CD4-positive, alpha-beta T cell treated with Interferon gamma for 1 hour (primary cell): ENCODE measurements at places on chromosomes 2 and 18.

DNA sequence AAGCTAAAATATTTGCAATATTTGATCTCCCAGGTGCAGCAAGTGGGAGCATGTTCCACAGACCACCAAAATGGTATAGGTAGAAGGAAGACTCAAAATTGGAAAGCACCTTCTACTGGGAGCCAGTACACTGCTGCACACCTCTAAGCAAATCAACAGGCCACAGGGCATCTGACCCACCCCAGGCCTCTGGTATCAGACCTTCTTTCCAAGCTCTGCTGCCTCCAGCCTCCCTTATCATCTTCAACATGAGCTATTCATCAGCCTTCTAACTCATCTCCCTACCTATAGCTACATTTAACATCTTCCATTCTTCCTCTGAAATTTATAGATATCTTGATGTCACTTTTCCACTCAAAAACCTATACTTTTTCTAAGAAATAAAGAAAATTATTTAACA lies 294.8 kb downstream of the ZEB2 start:
- no peak for DNase-seq

DNA sequence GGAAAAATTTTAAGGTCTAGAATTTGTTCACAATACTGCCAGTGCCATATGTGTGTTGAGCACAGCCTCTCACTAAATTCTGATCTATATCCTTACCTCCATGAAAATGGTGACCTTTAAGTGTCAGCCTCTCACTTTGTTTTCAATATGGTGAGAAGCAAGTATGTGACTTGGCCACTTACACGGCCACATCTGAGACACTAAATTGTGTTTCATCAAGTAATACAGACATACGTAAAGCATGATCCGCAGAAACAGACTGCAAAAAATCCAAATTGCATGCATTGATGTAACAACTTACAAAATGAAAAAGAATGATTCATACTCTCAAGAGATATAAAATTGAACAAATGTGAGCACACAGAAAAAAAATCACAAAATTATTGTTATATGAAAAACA lies 55.2 kb upstream of the UGP2 start:
- no peak for DNase-seq

DNA sequence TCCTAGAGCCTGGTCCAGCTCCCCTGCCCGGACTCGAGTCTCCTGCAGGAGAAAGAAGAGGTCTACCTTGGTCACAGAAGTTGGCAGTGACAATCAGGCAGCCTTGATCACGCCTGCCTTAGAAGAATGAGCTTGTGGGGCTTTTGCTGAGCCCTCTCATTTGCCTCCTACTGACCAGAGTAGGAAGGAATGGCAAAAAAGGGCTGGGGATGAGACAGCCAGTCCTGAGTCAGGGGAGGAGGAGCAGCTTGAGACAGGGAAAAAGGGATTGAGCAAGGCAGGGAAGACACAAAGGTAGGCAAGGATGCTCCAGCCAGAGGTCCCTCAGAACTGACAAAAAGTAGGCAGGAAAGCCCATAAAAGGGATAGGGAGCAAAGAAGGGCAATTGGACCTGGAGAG lies 6.0 kb downstream of the WDR54 start:
- no peak for DNase-seq

- no peak for DNase-seq
Measured at GRCh38 chr2:217071416-217071815, 211.6 kb upstream of the TNP1 start.

DNA sequence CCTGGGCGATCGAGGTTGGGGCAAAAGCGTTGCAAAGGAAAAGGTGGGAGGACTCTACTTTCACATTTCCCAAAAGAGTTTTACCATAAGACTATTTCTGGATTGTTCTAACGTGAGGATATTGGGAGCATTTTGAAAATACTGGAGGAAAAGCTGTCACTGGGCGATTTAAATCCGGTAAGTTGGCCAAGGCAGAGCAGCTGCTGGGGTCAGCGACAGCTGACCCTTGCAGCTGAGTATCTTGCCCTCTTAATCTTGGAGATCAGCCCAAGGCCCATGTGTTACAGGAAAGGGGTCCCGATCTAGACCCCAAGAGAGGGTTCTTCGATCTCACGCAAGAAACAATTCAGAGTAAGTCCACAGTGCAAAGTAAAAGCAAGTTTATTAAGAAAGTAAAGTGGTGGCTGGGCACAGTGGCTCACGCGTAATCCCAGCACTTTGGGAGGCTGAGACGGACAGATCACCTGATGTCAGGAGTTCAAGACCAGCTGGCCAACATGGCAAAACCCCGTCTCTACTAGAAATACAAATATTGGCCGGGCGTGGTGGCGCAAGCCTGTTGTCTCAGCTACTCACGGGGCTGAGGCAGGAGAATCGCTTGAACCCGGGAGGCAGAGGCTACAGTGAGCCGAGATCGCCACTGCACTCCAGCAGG lies 964 bp upstream of the ST3GAL5 start:
- DNase-seq, result no peak

GRCh38 chr2:23566241-23567142 lies 181.5 kb downstream of the KLHL29 start:
- DNase-seq, result no peak

- DNase-seq, result no peak
Measured at GRCh38 chr2:73899801-73900336, 7.1 kb downstream of the ACTG2 start.

DNA sequence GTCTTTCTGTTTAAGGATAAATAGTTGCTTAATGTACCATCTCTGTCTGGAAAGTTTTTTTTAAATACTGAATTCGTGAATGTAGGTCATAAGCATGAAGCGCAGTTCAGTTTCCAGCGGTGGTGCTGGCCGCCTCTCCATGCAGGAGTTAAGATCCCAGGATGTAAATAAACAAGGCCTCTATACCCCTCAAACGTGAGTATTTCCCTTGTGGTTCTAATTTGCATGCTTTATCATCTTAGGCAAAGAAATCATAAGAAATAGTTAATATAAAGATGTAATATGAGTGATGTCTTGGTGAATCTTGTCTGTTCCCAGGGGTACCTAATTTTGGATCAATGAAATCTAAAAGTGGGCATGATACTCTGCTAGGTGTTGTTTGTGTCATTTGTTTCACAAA lies 1.5 kb downstream of the NDC80 start:
- DNase-seq, result no peak

- DNase-seq, result no peak
Measured at GRCh38 chr18:13258921-13259320, 40.4 kb downstream of the LDLRAD4 start.

GRCh38 chr2:136065907-136066306 lies 52.0 kb downstream of the CXCR4 start:
- DNase-seq, result no peak

DNA sequence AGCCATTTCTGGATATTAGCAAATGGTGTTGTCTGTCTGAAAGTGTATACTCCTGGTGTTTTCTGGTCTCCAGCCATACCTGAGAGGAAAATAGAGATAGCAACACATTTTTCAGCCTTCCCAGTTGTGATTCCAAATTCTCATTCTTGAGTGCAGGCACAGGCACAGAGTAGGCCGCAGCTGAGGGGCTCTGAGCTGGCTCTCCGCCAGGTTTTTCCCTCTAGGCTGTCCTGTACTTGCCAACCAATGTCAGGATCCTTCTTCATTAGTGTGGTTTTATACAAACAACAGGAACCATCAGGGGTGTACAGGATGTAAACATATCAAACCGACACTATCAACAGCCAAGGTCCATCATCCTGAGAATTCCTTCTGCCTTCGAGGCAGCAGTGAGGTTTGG lies 1733.6 kb upstream of the CELF4 start:
- DNase-seq, result no peak

- no peak for DNase-seq
Measured at GRCh38 chr2:175865716-175866115, 136.4 kb downstream of the LNPK start.

DNA sequence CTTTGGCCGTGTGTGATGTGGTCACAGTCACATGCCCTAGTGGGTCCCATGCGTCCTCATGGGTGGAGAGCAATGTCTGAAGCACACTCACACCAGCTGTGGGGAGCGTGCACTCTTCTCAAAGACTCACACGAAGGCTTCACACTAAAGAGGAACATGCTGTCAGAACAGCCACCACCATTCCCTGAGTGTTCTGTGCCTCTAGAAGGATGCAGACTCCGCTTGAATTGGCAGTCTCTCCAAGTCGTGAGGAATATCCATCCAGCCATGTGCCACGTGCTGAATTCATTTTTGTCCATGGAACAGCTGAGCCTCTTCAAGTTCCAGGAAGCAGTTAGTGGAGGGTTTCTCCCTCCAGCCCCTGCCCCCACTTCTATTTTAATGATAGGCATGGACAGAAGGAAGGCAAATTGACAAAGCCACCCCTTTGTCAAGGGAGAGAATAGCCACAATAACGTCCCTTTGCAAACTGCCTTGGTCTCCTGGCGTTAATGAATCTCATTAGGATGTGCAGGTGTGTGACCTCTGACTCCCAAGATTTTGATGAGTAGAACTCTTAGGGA lies 464.3 kb upstream of the ID2 start:
- no peak for DNase-seq

- DNase-seq, result no peak
Measured at GRCh38 chr2:43123028-43123427, 103.4 kb downstream of the ZFP36L2 start.

- DNase-seq, result no peak
Measured at GRCh38 chr2:126792993-126793392, 105.7 kb upstream of the TEX51 start.

- no peak for DNase-seq
Measured at GRCh38 chr2:162330881-162331280, 12.4 kb upstream of the IFIH1 start.
